ENCODE measurements at places on chromosomes 11 and 22. TPM values are rescaled to one million over a fixed set of nuclear protein-coding genes. Genes with fewer than 3 reads are reported as not detected.

The IL17RA gene
- total RNA-seq = 41.7 TPM

The CD6 gene
- total RNA-seq = 222 TPM

The APOBEC3H gene
- total RNA-seq = 89.7 TPM

The MS4A6A gene
- not detected for total RNA-seq

The P2RX6 gene
- total RNA-seq = 0.50 TPM

The NXPE1 gene
- not detected for total RNA-seq

The PGA5 gene
- not detected for total RNA-seq

DNA sequence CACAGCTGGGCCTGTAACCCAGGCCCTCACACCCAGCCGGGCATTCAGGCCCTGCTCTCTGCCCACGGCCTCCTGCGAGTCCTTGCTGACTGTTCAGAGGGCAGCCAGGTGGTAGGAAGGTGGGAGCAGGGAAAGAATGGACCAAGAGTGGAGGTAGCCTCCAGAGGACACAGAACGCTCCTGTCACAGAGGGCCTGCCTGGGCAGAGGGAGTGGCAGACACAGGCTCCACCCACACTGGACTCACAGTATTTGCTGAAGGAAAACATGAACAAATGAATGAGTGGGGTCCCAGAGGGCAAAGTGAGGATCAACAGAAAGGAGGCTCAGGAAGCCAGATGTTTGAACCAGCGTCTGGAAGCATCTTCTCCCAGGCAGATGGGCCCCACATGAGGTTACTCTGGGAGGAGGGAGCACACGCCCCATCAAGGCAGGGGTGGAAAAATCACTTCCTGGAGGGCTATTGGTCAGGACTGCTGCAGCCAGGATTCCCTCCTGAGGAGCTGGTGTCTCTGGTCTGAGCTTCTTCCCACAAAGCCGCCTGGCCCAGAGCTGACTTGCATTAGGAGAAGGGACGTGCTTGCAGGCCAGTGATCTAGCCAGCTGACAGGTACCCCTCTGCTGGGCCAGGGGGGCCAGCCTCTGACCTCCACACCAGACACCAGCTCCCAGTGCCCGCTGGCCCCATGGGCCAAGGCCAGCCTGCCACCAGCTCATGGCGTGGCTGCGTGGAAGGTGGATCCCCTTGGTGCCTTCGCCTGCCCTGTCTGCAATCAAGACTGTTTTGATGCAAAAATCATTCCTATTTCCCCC, 84.0 kb downstream of the THAP12 start:
- DNase-seq = no peak

DNA sequence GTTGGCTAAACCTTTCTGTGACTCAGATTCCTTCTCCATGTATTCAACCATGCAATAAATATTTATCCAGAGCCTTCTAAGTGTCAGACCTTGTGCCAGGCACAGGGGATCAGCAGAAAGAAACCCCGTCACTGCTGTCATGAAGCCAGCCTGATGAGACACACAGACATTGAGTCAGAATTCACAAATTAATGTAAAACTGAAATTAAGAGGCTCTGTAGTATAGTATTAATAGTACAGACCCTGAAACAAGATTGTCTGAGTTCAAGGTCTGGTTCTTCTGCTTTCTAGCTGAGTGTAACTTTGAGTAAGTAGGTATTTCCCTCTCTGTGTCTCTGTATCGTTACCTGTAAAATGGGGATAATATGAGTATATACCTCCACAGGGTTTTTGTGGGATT, 46.9 kb downstream of the ME3 start:
- no peak for DNase-seq

- DNase-seq = peak; percentile 35
Observed at GRCh38 chr22:24937114-24937513, 9.4 kb downstream of the LHFPL7 start.

DNA sequence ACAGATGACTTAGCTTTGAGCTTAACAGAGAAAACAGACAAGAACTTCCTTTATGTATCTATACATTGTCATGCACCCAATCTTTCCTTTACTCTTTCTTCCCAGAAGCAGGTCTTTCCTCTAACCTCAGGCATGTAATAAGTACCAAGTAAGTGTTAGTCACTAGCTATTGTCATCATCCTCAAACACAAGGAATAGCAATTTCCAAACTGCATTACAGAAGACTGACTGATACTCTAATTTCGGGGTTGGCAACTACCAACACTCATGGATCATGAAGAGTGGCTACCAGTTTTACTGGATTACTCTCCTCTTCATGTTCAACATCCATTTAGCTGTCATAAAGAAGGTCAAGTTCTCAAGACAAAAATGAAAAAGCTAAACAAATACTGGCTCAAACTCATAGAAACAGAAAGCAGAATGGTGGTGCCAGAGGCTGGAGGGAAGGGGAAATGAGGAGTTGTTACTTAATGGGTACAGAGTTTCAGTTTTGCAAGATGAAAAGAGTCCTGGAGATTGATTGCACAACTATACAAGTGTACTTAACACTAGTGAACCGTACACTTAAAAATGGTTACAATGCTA, 111.6 kb downstream of the SIK3 start:
- DNase-seq = no peak

- no peak for DNase-seq
Observed at GRCh38 chr22:20853236-20853660, 5.4 kb downstream of the PI4KA start.

DNA sequence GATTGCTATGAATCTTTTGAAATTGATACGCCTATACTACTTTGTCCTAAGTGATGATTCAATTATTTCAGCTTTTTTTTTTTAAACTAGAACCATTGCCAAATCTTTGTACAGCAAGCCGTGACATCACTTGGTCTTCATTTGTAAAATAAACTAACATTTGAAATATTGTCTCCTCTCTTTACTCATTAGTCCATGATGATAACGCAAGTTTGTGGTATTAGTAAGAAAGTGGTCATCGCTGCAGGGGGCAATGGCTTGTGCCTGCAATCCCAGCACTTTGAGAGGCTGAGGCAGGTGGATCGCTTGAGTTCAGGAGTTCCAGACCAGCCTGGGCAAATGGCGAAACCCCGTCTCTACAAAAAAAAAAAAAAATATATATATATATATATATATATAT, 12.9 kb upstream of the ARHGAP42 start:
- DNase-seq = no peak

DNA sequence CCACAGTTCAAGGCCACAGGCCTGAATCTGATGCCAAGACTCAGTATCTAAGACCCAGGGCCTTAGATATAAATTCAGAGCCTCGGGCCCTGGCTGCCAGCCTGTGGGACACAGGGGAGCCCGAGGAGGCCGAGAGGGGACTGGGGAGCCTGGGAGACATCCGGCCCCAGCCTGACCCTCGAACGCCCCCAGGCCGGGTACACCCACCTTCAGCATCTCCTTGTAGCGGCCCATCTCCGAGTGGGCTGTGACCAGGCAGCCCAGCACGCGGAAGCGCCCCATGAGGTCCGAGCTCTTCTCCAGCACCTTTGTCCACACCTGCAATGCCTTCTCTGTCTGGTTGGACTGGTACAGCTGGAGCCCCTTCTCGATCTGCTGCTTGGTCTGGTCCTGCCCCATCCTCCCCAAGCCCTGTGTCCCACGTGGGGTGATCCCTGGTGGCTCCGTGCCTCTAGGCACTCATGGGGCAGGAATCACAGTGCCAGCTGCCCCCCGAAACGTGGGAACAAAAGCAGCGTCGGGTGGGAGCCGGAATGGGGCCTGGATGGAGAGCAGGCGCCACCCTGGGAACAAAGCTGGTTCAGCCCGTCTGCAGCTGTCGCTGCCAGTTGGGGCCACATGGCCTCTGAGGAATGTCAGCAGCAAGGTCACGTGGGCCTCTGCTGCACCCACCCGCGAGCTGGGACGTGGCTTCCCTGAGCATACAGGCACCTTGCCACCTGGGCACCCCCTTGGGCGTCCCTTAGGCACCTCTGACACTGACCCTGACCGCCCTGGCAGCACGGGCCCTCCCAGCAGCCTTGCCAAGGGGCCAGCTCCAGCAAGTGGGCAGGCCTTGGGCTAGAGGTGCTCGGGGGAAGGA, at the start of gene RAPSN:
Gene RAPSN, minus strand, starts transcription at position 571 of the 862 bp plus-strand sequence. Its CDS starts 172 bp downstream, at position 399.
- DNase-seq = no peak

DNA sequence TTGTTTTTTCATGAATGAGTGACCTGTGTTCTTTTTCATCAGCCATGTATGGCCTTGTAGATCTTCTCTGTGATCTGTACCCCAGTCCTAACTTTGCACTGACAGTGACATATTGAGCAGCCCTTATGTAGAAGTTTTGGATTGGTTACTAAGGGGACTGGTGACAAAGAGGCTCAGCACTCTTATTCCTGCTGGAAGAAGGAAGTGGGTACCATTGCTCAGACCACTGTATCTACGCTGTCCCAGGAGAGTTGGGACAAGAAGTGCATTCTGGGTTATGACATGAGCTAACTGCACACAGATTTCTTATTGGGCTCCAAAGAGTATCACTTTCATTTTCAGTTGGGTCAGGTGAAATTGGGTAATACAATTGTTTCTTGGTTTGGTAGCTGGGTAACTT, 107.8 kb upstream of the RASSF10 start:
- DNase-seq = no peak

Data from activated CD8-positive, alpha-beta T cell treated with anti-CD3 and anti-CD28 coated beads, Interleukin-2, amount 10 ng/mL, durations not matched to agents 7 days and 5 days (primary cell).